ENCODE measurements at places on chromosomes 1 and 21.

DNA sequence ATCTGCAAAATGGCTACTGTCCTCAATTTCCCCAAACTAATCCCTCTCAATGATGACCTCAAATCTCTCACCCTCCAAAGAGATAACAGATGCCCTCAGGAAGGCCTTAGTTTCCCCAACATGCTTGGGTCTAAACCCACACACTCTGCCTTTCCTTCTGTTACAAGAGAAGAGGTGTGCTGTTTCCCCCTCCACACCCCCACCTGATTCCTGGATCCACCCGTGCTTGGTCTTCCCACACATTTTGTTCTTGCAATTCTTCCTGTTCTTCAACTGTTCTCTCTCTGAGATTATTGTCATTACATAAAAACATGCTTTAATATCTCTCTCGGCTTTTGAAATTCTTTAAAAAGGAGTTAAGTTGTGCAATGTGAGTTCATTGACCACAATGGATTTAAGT lies 5.7 kb upstream of the CBR3 start:
- no peak for DNase-seq

- DNase-seq, result no peak
Observed at GRCh38 chr1:198174297-198174696, 17.5 kb downstream of the NEK7 start.

- DNase-seq, result no peak
Observed at GRCh38 chr1:9340172-9340854, 47.6 kb downstream of the SPSB1 start.

DNA sequence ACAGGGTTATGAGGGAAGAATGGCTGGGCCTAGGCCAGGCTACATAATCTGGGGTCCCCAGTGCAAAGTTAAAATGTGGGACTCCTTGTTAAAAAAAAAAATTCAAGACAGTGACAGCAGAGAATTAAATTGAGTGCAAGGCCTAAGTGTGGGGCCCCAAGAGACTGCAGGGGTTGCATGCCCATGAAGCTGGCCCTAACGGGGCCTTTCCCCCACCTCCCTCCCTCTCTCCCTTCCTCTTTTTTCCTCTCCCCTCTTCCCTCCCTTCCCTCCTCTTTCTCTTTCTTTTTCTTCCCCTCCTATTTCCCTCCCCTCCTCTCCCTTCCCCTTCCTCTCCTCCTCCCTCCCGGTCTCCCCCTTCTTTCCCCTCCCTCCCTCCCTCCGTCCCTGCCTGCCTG lies 266.7 kb downstream of the LMO4 start:
- DNase-seq, result no peak

DNA sequence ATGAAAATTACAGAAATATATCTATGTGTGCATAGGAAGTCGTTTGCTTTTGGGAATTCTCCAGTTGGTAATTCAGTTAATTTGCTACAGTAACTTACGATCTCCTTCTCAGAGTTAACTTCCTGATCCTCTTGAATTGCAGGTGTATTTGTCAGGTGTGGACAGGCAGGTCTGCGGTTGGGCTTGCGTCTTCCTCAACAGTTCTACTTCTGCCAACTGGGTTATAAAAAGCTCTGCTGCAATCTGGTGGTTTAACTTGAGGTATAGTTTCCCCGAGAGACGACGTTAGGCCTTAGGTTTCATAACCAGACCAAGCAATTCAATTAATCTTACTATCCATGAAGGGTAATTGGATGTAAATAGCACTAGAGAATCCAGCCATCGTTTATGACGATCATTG lies 88.2 kb downstream of the GABPA start:
- DNase-seq, result no peak

GRCh38 chr1:79899914-79900313 lies 893.4 kb upstream of the ADGRL4 start:
- DNase-seq, result no peak

DNA sequence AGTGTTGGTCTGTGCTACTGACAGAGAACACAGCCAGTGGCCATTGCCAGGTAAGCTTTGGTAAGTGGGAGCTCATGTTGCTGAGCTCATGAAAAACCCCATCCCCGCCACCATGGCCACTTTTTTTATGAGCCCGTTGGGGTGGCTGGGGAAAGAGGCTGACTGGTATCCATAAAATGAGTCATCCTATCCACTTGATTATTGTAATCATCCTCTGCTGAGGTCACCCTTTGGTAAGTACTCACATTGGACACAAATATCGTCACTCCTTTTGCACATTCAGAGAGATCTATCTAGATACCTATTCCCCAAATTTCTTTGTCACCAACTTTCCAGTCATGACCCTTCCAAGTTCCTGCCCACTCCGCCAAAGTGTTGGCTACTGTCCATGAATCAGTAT lies 22.0 kb downstream of the SLAMF7 start:
- DNase-seq, result no peak

GRCh38 chr1:17883136-17883535 lies 128.0 kb downstream of the ACTL8 start:
- no peak for DNase-seq

- no peak for DNase-seq
Observed at GRCh38 chr1:118973531-118974137, 14.5 kb downstream of the TBX15 start.

DNA sequence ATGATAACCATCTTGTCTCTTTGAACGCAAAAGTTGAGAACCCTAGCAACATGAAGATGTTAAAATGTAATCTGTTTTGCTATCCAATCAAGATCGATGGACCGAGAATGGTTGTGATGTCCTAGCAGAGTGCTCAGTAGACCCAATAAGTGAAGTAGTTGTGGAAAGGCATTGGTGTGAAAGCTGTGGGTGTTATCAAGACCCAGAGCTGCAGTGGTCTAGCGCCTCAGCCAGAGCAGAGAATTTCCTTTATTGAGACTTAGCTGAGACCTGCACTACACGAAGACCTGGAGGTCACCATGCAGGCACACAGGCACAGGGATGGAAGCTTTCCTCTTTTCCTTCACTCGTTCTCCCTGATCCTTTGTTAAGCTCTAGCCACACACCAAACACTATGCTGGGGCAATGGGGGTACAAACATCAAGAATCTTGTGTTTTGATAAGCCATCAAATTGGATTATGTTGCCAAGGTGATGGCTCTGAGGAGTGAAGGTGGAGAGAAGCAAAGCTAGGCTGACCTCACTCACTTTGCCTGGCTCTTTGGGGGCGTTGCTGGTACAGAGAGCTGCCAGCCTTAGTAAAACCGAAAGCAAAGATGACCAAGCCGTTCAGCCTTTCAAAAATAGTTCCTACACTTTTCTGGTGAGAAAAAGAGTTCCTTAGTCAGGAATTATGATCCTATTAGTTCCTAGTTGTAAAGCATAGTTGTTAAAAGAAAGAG lies 24.1 kb downstream of the METTL13 start:
- no peak for DNase-seq

GRCh38 chr1:19617376-19617775 lies 26.7 kb upstream of the NBL1 start:
- DNase-seq, result no peak

- peak; percentile 64 for DNase-seq
Observed at GRCh38 chr1:48470481-48470855, 1.5 kb downstream of the SPATA6 start.

- no peak for DNase-seq
Observed at GRCh38 chr1:59266180-59266926, 30.5 kb upstream of the FGGY start.

GRCh38 chr21:38534591-38534990 lies 36.3 kb upstream of the ERG start:
- no peak for DNase-seq

DNA sequence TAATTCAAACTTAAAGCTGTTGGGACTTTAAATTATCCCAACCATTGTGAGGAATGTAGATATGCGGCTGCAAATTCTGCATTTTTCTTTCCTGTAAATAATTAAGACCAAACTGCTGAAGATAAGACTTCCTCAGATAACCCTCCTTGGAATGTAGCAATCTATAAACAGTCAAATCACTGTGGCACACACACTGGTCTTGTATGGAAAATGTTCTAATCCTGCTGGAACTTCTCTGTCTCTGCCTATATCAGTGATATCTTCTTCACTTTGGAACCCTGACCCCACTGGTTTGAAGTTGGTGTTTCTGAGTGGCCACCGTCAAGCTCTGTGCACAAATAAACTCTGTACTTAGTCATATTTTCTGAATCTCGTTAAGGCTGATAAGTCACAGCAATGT lies 32.9 kb downstream of the HSF2BP start:
- DNase-seq, result no peak

DNA sequence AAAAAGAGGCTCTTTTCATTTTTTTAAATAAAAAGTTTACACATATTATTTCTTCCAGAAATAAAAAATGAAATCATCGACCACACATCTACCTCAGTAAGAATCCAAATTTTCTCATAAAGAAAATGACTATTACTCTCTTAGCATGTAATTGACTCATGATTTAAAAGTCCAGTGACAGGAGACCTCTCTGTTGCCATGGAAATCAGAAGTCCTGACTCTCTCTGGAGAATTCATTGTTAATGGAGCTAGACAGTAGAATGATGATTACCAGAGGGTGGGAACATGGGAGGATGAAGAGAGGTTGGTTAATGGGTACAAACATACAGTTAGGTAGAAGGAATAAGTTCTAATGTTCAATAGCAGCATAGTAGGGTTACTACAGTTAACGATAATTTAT lies 5.0 kb upstream of the CLCA4 start:
- DNase-seq, result no peak

- no peak for DNase-seq
Observed at GRCh38 chr1:196229546-196229945, 378.7 kb downstream of the KCNT2 start.

DNA sequence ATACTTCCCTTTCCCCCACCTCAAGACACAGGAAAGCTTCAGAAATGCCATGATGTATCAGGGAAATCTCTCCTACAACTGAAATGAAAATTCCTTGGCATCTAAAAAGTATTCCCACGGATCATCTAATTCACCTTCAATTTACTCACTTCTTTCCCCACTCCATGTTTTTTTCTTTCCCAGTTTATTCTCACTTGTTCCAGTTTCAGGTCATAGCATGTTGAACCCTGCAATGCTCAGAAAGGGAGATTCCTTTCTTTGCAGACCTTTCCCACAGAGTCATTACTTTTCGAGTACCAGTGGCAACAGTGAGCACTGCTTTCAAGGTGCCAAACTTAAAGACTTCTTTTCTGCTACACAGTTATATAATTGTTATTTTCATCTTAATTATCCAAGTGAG lies 305.0 kb downstream of the VAV3 start:
- DNase-seq, result no peak

DNA sequence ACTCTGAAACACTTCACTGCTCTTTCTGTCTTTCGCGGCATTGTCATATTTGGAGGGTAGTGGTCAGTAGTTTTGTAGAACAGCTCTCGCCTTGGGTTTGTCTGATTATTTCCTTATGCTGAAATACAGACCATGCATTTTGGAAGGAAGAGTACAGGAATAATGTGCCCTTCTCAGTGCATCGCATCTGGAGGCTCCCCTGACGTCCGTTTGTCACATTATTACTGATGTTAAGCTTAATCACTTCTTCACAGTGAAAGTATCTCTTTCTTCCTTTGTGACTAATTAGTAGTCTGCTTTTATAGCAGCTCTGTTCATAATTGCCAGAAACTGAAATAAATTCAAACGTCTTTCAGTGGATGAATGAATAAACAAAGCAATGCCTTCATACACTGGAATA lies 85.7 kb upstream of the CXADR start:
- DNase-seq, result peak; percentile 39

DNA sequence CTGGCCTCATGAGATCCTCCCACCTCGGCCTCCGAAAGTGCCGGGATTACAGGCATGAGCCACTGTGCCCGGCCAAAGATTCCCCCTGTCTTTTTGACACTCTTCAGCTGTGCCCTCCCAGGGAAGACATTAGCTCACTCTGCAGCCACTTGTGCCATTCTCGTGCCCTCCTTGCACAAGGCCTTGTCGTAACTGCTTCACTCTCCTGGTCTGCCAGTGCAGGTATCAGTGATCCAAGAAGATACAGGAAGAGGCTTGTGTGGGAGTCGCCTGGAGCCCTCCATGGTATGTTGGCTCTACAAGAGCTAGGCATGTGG lies 22.0 kb upstream of the WDR26 start:
- DNase-seq, result no peak

DNA sequence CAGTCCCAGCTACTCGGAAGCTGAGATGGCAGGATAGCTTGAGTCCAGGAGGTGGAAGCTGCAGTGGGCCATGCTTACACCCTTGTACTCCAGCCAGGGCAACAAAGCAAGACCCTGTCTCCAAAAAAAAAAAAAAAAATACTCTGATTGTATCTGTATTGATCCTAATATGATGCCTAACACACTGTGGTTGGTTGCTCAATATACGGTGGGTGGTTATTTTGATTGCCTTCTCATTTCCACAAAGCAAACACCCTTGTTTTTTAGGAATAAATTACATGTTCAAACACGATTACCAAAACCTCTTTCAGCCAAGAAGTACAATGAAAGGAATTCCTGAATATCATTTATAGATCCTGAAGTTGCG lies 3.4 kb downstream of the EGLN1 start:
- no peak for DNase-seq

DNA sequence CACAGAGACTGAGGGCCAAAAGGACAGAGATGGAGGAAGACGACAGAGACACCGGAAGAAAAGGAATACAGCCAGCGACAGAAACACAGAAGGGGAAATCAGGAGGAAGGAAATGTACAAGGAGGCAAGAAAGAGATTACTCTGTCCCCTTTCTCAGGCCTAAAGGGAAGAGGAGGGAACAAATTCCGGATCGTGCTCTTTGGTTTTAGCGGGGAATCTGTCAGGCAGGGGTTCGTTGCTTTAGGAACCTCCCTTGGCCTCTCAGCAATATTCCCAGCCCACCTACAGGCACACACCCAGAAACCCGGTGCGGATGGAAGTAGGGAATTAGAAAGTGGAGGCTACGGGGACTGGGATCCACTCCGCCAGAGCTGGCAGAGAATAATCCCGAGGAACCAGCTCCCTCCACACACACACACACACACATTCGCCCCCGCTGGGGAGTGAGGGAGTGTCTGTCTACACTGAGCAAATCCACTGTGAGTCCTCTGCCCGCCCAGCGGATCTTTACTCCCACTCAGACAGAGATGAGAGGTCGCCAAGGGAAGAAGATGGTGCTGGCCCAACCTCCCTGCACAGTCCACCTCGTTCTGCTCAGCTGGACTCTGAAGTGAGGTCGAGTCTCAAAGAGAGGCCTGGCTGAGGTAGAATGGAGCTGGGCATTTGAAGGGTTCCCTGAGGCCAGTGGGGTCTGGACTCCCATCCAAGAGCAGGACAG lies 5.7 kb downstream of the TAL1 start:
- DNase-seq, result no peak

GRCh38 chr1:147341246-147341645 lies 98.8 kb downstream of the CHD1L start:
- DNase-seq, result no peak

GRCh38 chr1:167599957-167600581 lies 30.0 kb upstream of the RCSD1 start:
- no peak for DNase-seq

GRCh38 chr1:206842854-206843253 lies 22.6 kb upstream of the IL20 start:
- DNase-seq, result no peak

- DNase-seq, result no peak
Observed at GRCh38 chr1:170303034-170303433, 157.3 kb downstream of the NTMT2 start.

DNA sequence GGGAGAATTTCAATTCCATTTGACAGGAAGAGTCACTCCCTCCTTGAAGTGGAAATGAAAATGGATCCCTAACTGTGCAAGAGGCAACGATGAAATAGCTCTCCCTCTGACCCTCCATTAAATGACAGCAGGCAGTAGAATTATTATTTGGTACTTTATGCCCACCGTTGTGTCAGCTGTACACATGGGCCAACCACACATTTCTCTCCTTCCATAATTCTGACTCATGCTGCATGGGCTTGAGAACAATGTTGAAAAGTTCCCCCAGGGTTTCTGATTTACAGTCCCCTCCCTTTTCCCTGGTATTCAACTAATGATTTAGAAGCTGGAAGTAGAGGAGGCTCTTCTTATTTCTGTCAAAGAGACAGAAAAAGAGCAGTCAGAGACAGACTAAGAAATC lies 103.5 kb downstream of the RGS7 start:
- DNase-seq, result no peak

Data from hippocampal formation (tissue), 2 donors.